ENCODE measurements at places on chromosomes 1 and 21. TPM values are rescaled to one million over a fixed set of nuclear protein-coding genes. Genes with fewer than 3 reads are reported as not detected.

DNA sequence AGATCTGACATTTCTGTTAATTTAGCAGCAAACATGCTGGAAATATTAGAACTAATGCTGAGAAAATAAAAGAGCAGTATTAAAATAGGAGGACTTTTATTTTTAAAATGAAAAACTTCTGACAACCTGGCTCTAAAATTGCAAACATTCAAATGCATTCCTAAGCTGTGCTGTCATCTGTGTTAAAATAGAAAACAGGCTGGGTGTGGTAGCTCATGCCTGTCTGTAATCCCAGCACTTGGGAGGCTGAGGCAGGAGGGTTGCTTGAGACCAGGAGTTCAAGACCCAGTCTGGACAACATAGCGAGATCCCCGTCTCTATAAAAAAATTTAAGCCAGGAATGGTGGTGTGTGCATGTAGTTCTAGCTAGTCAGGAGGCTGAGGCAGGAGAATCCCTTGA lies 44.6 kb downstream of the MIGA1 start:
- no peak for DNase-seq

- no peak for DNase-seq
These were observed 660.7 kb downstream of the LMO4 start for GRCh38 chr1:87989346-87989745.

GRCh38 chr1:21933397-21934248 lies 3.5 kb downstream of the HSPG2 start:
- no peak for DNase-seq

GRCh38 chr1:168372307-168372706 lies 91.6 kb downstream of the TBX19 start:
- DNase-seq, result no peak

DNA sequence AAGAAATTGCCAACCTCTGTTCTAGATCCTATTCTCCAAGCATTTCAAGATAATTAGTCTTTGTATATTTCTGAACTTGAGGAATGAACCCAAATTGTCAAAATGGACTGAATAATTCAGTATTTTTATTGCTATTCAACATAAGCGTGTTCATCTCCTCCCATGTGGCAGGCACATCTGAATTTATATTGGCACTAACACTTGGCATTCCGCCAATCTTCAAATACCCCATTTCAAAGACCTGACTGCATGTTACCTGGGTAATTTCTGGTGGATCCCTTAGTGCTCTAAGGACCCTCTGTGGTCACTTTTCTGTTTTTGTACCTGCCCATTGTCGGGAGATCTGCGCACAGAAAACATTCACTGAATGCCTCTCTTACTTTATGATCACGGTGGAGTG lies 66.6 kb downstream of the BACE2 start:
- no peak for DNase-seq

DNA sequence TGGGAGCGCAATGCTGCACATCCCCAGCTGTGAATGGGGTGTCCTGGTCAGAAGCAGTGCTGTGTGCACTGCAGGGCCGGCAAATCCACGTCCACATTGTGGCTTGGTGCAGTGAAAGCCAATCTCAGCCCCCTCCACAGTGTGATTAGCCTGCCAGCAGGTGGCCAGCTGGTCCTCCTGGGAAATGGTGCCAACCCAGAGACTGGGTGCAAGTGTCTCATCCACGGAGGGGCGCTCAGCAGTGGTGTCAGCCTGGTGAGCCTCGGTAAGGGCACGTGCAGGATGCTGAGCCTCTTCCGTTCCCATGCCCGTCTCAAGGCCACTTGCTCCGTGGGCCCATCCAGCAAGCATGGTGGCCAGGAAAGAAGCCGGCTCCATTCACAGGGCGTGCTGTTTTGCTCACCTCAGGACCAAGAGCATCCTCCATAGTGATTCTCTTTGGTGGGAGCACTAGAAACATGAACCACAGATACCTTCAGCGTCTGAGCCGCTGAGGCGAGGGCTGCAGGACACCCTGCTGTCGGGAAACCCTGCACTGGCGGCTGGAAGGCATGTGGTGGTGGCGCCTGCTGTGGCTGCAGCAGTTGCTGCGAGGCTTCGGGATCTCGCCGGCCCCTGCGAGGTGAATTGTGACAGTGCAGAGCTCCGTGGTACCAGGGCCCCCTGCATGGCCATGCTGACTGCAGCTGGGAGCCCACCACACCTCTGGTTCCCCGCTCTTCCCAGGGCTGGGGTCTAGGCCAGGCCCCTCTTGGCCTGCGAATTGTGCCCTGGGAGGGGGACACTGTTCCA lies 2.0 kb upstream of the SMYD3 start:
- no peak for DNase-seq

GRCh38 chr1:160225345-160225744 lies 20.2 kb downstream of the PEA15 start:
- no peak for DNase-seq

GRCh38 chr1:65200411-65200810 lies 52.4 kb downstream of the AK4 start:
- no peak for DNase-seq

GRCh38 chr21:21457077-21457476 lies 458.9 kb downstream of the NCAM2 start:
- DNase-seq, result no peak

- DNase-seq, result no peak
These were observed at the start of gene SLAMF7 for GRCh38 chr1:160739098-160739511. TSS of gene SLAMF7 (plus strand) at chr1:160739247. CDS start at chr1:160739302, 55 bp downstream.

DNA sequence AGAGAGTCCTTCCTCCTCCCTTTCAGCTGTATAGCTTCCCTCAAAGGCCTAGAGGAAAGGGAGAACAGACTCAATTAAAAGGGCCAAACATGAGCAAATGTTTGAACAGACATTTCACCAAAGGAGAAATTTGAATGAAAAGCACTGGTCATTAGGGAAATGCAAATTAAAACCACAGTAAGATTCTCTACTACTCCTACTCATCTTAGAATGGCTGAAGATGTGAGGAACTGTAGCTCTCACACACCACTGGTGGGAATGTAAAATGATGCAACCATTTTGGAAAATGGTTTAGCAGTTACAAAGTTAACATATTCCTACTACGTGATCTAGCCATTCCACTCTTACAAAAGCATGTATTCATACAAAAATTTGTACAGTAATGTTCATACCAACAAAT lies 253.0 kb upstream of the HOOK1 start:
- DNase-seq, result no peak

DNA sequence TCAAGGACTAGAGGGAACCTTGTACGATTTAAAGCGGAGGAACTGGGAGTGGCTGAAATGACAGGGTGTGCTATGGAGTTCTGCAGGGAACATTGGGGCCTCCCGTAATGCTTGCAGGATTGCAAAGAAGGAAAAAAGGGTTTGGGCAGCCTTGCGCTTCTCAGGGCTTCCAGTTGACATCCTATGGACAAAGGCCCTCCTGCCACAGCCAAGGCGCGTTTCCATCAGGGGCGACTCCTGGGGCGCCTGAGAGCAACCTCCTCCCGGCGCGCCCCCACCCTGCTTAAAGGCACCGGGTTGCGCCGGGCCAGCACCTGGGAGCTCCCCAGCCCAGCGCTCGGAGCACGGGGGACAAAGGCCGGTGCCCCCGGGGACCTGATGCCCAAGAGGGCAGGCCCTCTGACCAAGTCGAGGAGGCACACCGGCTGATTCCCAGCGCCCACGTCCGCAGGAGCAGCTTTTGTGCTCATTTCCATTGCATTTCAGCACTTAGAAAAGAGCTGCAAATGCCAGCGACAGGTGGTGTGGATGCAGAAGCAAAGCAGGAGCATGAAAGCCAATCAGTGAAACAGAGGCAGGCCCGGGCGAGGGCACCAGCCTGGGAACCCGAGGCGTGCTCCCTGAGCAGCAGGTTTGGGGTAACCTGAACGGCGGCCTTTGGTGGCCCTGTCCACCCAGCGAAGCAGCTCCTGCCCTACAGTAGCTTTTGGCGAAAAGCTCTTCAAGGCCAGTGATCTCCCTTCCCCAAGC lies 17.6 kb upstream of the RNF187 start:
- no peak for DNase-seq

- no peak for DNase-seq
These were observed 302.7 kb downstream of the DISC1 start for GRCh38 chr1:231929311-231929710.

GRCh38 chr1:29948581-29948980 lies 712.3 kb downstream of the PTPRU start:
- DNase-seq, result no peak

DNA sequence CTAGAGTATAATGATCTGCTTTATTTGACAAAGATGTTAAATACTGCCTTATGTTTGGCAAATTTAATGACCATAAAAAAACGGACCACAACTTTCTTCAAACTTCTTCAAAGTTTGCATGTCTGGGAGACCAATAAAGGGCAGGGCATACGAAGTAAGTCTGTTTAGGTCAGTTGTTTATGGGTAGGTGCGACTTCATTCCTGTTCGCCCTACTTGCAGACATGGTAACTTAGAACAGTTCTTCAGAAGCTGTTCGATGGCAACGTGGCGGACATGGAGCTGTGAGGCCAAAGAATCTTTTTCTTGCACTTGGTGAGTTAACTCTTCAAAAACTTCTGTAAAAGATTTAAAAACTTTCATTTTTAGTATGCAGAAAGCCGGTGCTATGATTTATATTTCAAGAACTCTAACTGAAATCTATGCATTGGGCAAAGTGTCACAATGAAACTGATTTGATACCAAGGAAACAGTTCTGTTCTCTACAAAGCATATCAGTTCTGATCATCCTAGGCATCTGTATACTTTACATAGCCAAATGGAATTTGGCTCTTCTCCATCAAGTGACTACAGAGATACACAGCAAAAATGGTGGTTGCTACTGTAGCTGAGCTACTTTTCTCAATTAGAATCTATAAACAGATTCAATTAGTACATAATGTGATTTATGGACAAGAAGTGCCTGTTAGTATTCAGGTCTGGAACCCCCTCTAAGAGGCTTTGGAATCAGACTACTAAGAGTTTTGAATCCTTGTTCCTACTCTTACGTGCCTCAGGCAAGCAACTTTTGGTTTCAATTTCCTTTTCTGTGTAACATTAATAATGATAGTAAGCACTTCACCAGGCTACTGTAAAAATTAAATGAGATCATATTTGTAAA lies 25.7 kb downstream of the C21orf91 start:
- DNase-seq, result no peak

GRCh38 chr1:92310185-92310597 lies 11.3 kb downstream of the RPAP2 start:
- no peak for DNase-seq

- no peak for DNase-seq
These were observed 63.5 kb downstream of the CCDC185 start for GRCh38 chr1:223456747-223457146.

DNA sequence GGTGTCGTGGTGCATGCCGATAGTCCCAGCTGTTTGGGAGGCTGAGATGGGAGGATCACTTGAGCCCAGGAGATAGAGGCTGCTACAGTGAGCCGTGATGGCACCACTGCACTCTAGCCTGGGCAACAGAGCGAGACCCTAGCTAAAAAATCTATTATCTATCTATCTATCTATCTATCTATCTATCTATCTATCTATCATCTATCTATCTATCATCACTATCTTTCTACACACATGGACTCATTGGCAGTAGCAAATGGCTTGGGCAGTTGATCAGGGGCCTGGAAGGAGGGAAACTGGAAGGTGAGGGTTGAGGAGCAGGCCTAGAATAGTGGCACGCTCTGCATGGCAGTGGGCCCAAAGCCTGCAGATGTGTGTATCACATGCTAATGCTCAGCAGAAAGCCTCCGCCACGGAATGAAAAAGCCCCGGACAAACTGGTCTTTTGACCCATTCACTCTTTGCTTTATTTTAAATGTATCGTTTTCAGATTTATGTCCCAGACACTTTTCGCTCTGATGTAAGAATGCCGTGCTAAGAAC lies 7.3 kb upstream of the HUNK start:
- no peak for DNase-seq

DNA sequence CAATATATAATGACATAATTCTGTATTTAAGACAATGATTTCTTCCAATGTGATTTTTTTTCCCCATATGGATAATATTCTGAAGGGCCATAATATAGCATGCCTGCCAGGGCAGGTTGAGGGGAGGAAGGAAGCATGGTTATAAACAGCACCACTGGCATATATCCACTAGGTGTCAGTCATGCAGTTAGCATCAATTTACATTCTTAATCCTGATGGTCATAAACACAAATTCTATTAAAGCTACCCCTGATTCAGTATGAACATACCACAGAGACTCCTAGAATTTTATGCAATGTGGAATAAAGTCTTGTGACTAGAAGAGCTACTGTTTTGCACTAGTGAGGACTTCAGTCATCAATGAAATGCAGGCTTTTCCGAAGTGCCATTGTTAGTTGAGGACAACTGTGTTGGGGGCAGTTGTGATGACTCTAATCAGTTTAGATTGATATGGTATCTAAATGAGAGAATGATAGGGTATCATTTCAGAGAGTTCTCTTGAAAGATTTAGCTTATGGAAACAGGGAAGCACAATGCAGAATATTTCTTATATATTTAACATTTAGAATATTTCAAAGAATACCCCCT lies 342.7 kb upstream of the NR5A2 start:
- DNase-seq, result peak; percentile 77

DNA sequence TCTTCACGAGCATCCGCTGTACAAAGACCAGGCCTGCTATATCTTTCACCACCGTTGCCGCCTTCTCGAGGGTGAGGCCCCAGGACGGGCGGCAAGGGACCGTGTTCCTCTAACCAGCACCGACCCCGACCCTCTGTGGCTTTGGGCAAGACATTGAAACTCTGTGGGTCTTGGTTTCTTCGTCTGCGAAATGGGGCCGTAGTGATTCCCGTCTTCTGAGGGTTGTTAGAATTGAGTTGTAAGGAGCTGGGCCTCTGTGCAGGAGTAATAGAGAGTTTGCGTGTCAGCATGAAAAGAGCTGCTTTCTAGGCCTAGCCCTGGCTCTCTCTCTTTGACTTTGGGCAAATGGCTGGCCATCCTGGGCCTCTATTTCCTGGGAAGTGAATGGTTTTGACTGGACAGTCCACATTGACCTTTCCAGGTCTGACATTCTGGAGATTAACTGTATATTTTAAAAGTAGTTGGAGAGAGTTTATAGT lies 591 bp downstream of the MRPL37 start:
- DNase-seq, result no peak

GRCh38 chr1:1352786-1353388 lies 3.7 kb upstream of the DVL1 start:
- peak; percentile 87 for DNase-seq

- peak; percentile 35 for DNase-seq
These were observed 8.7 kb downstream of the LDLRAD2 start for GRCh38 chr1:21820597-21821232.

KANK4 gene
- under 0.01 TPM for total RNA-seq

CA14 gene
- total RNA-seq, result not detected

URB2 gene
- 7.7 TPM for total RNA-seq

ECM1 gene
- total RNA-seq, result 30.0 TPM

SPRR2G gene
- not detected for total RNA-seq

CD101 gene
- under 0.01 TPM for total RNA-seq

APCS gene
- total RNA-seq, result not detected

LCE6A gene
- total RNA-seq, result not detected

ZNF691 gene
- 5.4 TPM for total RNA-seq

ERO1B gene
- 2.9 TPM for total RNA-seq

OR2L5 gene
- not detected for total RNA-seq

ERICH3 gene
- total RNA-seq, result not detected

RAP1GAP gene
- total RNA-seq, result 0.29 TPM

FCGR3A gene
- total RNA-seq, result under 0.01 TPM

NTMT2 gene
- total RNA-seq, result not detected

DCDC2B gene
- not detected for total RNA-seq

NUF2 gene
- 1.8 TPM for total RNA-seq

SELE gene
- not detected for total RNA-seq

CCDC185 gene
- total RNA-seq, result not detected

Data from osteoblast (primary cell).